ENCODE measurements at places on chromosomes 13 and 19.

GRCh38 chr13:98468361-98468760 is 108.5 kb downstream of the STK24 start:
- DNase-seq: no peak

- DNase-seq: no peak
These were observed 4.7 kb upstream of the MVB12A start for GRCh38 chr19:17415121-17415520.

DNA sequence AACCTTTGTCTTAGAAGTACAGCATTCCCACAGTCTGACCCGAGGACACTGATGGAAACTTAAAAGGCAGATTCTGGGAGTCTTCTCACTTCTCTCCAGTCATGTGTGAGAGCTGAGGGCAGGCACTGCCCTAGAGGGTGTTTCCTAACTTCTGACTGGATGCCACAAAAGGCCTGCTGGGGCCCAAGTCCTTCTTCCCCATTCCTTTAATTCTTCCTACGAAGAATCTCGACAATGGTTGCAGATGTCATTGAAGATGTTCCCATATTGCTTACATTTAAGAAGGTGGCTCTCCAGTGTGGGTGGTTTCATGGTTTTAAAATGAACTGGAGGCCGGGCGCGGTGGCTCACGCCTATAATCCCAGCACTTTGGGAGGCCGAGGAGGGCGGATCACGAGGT is 27.4 kb upstream of the ZNF564 start:
- no peak for DNase-seq

- no peak for DNase-seq
These were observed 1387.2 kb downstream of the OLFM4 start for GRCh38 chr13:54415753-54416366.

DNA sequence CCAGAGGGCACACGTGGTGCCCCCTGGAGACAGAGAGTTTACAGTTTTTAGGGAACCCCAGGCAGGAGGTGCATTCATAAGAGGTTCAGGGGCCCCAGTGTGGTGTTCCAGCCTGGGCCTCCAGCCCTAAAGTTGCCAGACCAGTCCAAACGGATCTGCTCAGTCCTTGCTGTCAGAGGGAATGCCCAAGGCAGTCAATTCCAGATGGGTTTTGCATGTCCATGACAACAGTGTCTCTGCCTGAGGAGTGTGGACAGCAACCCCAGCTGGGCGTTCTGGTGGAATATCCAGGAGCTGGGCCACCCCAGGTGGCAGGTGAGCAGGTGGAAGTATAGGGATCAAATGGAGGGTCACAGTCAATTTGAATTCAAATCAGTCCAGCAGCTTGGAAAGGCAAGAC is 25.3 kb downstream of the FBXO27 start:
- no peak for DNase-seq

GRCh38 chr19:18839465-18840287 is 7.9 kb downstream of the UPF1 start:
- DNase-seq: no peak

- no peak for DNase-seq
These were observed 69.4 kb downstream of the TEX29 start for GRCh38 chr13:111389621-111390521.

DNA sequence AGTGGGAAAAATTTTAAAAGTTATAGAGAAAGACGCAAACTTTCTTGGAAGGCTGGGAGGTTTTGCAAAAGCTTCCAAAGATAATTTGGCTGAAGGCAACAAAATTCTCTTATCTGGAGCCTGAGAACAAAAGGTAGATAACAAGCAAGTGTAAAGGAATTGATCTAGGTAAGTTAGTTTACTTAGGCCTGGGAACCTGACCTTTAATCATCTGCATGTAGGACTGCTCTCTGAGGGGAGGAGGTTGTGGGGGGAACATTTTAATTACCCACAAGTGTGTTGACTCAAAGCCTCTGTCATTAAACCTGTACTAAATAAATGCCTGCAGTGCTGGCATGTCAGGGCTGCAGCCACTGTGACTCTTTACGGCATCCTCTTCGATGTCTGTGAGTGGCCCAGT is 532.3 kb upstream of the SLITRK5 start:
- DNase-seq: no peak

GRCh38 chr19:55467236-55468053 is 2.9 kb upstream of the C19orf85 start:
- DNase-seq: peak; percentile 53

DNA sequence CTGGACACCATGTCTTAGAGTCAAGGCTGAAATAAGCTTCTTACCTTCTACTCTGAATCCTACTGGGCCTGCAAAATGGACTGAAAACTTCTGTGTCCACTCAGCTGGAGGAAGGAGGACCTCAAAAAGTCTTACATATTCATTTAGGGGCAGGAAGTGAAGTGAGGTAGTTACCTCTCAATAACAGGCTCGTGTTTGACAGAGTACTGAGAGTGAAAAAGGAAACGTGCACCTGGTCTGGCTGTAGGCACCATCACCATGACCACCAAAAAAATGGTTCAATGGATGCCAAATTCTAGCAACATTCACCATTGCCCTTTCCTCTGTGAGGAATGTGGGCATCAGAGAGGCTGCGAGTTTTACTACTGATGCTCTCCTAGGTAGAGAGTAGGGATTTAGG is 176.2 kb downstream of the RFC3 start:
- DNase-seq: no peak

GRCh38 chr19:6035026-6035425 is 57.1 kb upstream of the RANBP3 start:
- DNase-seq: no peak

Data from HFFc6 (cell line).